Esophagus mucosa (tissue), 1 donor: ENCODE measurements at places on chromosomes 11 and 22. TPM values are rescaled to one million over a fixed set of nuclear protein-coding genes. Genes with fewer than 3 reads are reported as not detected.
A peak's percentile ranks its signal among the peaks of the same experiment; 100 is the strongest.

The UPK3A gene
- total RNA-seq = not detected

- ATAC-seq = no peak
These were observed 3.1 kb downstream of the TNNT3 start for GRCh38 chr11:1922481-1923081.

DNA sequence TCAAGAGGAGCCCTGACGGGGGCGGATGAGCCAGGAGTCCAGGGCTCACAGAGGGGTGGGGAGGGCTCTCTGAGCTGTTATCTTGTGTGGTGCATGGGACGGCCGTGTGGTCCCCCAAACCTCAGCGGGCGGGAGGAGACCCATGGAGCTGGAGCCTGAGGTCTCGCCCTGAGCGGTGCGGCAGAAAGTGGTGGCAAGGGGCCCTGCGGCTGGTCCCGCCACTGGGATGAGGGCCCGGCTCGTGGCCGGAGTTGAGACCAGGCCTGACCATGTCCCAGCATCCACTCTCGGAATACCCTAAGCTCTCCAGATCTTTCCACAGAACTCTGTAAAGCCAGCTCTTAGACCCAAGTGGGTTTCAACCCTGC lies 22.6 kb upstream of the TTLL12 start:
- ATAC-seq = no peak

- peak; percentile 68 for ATAC-seq
These were observed 9.4 kb downstream of the TRIM6 start for GRCh38 chr11:5605849-5606248.

The LMNTD2 gene
- 3.0 TPM for total RNA-seq

GRCh38 chr11:61340979-61341378 lies 8.0 kb downstream of the TKFC start:
- no peak for ATAC-seq

DNA sequence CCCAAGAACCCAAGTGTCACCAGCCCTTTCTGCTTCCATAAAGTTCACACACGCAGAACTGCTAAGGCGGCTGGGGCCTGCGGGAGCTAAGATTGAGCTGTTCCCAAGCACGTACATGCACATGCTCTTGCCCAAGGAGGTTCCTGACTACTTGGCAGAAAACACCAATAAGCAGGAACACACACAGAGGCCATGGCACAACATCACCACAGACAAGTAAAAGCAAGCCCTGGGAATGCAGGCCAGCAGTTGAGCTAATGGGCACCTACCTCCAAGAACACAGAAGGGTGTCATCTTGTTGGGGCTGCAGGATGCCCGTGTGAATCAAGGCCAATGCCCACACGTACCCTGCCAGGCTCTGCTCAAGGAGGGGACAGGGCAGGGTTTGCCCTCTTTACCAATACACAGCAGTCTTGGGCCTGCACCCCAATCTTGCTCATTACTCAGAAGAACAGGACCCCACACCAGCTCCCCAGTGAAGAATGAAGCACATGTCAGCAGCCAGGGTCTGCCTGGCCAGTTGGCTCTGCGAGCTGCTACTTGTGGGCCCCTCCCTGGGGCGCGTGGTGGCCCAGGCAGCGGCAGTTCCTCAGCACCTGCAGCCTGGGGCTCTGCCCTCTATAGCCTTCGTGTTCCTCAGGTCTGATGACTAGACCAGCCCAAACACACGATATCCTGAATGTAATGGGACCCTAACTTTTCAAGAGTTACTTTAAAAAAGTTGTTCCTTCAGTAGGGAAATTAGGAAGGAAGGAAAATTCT lies 32.3 kb upstream of the CYP2D6 start:
- ATAC-seq = peak; percentile 86
